ENCODE measurements at places on chromosomes 13 and 19.

- DNase-seq: peak; percentile 53
Measured at GRCh38 chr19:48837051-48837524, 797 bp upstream of the HSD17B14 start.

- no peak for DNase-seq
Measured at GRCh38 chr19:30930941-30931706, 418.1 kb downstream of the TSHZ3 start.

GRCh38 chr19:811506-812048 lies 10.2 kb downstream of the PLPPR3 start:
- no peak for DNase-seq

DNA sequence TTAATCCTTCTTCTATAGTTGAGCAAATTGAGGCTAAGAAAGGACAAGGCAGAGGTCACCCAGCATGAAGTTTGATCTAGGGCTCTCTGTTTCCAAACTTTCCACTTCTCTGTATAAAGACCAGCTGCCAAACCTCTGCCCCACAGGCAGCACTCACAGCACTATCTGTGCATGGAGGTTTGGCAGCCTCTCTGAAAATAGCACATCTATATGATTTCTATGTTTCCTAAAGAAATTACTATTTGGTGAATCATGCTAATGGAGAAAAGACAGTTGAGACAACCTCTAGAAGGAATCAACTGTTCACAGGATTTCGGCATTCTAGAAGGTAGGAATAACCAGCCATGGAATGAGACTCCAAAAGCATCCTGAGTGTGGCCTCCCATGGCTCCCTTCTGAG lies 554.5 kb downstream of the IRS2 start:
- no peak for DNase-seq

GRCh38 chr19:6531163-6531955 lies 533 bp downstream of the TNFSF9 start:
- no peak for DNase-seq

DNA sequence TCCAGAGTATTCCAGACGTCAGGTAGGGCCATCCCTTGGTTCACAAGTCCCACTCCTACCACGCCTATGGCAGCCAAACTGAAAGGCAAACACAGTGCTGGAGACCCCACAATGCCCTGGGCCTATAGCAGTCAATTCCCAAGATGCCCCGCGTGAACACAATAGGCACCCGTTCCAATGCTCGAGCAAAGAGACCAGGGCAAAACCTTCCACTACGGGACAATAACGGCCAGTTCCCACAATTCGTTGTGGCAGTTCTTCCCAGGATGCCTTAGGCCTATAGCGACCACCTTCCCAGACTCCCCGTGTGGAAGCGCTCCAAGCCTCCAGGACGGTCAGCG lies 538 bp downstream of the ZNF428 start:
- no peak for DNase-seq

GRCh38 chr19:47545061-47545948 lies 27.6 kb downstream of the ZNF541 start:
- no peak for DNase-seq

DNA sequence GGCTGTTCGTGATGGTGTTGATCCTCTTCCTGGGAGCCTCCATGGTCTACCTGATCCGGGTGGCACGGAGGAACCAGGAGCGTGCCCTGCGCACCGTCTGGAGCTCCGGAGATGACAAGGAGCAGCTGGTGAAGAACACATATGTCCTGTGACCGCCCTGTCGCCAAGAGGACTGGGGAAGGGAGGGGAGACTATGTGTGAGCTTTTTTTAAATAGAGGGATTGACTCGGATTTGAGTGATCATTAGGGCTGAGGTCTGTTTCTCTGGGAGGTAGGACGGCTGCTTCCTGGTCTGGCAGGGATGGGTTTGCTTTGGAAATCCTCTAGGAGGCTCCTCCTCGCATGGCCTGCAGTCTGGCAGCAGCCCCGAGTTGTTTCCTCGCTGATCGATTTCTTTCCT lies 12.2 kb upstream of the C19orf33 start:
- no peak for DNase-seq

GRCh38 chr13:73325723-73326558 lies 267.1 kb downstream of the KLF5 start:
- DNase-seq: no peak

- DNase-seq: peak; percentile 34
Measured at GRCh38 chr19:6773323-6773931, 919 bp downstream of the VAV1 start.

DNA sequence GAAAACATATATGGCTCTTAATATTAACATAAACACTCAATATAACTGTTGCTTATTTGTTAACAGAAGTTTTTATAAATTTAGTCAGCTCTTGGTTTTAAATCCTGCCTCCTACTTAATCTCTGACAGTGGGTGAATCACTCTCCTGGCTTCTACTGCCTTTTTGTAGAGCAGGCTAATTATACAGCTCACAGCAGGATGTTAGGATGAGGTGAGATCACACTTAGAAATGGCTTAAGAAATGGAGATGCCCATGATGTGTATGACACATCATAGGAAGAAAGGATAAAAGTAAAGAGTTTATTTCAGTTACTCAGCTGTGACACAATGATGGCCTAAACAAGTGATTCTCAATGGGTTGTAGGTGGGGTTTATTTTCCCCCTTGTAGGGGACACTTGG lies 345.6 kb downstream of the SPRY2 start:
- DNase-seq: no peak

DNA sequence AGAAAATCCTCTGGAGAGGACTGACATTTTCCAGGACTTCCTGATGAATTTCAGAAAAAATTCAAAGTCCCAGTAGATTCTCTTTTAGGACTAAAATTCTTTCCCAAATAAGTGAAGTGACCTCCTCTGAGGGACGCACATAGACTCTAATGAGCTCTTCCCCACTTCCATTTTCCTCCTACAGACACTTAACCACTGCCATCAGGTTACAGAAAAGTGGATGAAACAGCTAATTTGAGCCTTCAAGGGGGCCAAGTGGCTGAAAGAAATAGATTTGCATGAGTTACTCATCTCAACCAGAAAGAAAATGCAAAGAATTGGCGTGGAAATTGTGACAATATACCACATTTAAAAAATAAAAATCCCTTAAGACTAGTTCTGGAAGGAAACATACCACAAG lies 185.3 kb upstream of the EDNRB start:
- no peak for DNase-seq

- no peak for DNase-seq
Measured at GRCh38 chr13:20988909-20989655, 72.3 kb downstream of the LATS2 start.

GRCh38 chr13:77729502-77730221 lies 32.2 kb downstream of the SLAIN1 start:
- no peak for DNase-seq

DNA sequence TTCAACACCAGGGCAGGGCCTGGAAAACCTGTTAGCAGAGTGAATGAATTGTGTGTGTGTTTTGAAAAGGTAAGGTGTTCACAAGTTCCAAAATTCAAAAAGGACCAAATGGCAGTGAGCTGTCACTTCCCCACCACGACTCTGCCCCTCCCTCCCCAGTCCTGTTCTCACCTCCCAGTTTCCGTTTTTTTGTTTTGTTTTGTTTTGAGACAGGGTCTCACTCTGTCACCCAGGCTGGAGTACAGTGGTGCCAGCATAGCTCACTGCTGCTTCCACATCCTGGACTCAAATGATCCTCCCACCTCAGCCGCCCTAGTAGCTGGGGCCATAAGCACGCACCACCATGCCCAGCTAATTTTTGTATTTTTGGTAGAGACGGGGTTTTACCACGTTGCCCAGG lies 20.3 kb upstream of the BCL3 start:
- no peak for DNase-seq

DNA sequence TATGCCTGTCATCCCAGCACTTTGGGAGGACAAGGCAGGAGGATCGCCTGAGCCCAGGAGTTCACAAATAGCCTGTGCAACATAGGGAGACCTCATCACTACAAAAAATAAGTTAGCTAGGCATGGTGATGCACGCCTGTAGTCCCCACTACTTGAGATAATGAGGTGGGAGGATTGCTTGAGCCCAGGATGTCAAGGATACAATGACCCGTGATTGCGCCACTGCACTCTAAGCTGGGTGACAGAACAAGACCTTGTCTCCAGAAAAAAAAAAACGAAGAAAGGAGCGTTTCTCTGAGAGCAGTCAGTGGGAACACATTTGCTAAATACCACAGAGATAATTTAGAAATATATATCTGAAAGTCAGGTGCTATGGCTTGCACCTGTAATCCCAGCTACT lies 11.9 kb downstream of the CDADC1 start:
- DNase-seq: no peak

DNA sequence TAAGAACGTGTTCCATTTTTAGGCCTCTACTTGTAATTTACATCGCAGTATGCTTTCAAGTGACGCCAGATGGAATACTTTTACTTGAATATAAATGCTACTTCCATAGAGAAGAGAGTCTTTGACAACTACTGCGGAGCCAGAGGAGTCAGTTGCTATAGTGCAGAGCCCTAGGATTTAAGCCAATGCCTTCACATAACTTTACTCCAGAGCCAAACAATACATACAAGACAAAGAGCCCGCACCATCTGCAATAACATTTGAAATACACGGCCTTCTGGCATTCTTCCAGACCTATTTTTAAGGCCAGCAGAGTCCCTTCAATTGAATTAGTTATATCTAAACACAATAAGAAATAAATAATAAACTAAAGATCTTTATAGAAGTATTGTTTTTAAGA lies 59.4 kb downstream of the XPO4 start:
- DNase-seq: no peak

GRCh38 chr19:47417746-47418691 lies 1.3 kb downstream of the MEIS3 start:
- DNase-seq: no peak

DNA sequence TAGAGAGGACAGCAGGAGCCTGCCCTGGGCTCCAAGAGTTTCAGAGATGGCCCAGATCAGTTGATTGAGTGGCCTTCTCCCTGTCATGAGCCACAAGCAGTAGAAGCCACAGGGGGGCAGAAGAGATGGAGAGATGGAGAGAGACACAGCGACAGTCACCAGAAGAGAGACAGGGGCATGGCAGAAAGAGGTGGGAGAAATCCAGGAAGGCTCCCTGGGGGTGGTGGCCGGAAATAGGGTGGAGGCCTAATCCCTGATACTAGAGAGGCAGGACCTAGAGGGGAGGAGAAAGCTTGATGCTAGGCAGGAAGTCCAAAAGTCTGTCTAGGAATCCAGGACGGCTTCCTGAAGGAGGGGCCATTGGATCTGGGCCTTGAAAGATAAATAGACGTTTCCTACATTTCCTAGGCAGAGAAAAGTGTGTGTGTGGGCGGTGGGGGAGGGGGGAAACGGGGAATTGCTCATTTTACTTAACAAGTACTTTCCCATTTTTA lies 9.6 kb upstream of the TPM4 start:
- DNase-seq: no peak

DNA sequence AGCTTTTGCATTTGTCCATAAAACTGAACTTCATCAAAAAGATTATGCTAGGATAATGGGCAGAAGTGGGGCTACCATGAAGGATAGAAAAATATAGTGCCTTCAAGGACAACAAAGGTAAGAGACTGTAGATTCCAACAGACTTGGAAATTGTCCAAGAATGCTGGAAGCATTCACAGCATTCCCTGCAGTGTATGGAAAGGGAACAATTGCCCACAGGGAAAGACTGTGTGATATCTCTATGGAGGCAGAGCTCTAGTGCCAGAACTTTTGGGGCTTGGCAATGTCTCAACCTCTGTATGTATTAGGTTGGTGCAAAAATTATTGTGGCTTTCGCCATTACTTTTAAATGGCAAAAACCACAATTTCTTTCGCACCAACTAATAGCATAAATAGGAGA lies 1598.8 kb upstream of the MIR17HG start:
- DNase-seq: no peak

GRCh38 chr19:45368737-45369340 lies 1.5 kb downstream of the ERCC2 start:
- DNase-seq: no peak

DNA sequence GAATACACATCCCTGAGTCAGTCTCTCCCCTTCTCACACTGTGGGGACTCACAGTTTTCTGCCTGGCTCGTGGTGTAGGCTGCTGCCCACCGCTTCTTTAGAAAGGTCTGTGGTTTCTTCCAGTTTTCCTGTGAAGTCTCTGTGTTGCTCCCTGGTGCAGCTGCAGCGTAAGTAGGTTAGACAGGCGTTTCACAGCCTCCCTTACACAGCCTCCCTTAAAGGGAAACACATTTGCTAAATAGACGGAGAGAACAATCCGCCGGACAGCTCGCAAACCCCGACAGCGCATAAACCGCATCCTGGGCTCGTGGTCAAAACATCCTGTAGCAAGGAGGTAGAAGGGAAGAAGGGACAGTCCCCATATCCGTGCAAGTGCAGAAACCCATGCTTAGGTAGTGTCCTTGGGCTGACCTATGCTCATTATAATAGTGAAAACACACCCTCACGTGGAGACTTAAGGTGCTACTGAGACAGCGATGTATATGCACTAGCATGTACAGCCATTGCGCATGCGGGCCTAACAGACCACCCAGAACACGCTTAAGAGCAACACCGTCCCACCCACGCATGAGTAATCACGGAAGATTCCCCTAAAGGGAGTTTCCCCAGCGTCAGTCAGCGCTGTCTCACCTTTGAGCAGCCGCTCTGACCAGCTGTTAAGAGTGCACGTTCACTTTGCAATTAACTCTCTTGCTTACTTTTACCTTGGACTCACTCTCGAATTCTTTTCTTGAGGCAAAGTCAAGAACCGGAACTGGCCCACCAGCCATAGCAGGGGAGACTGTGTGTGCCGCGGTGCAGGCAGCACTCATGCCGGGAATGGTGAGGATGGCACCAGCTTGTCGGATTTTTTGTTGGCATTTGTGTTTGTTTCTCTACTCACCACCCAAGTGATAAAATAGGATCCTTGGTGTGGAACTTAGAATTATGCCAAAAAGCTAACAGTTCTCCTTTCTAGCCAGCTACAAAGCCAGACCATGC lies 16.6 kb downstream of the SIGLEC8 start:
- DNase-seq: peak; percentile 59

GRCh38 chr13:97091196-97091595 lies 96.9 kb upstream of the OXGR1 start:
- DNase-seq: no peak

GRCh38 chr19:29293292-29293691 lies 80.3 kb upstream of the UQCRFS1 start:
- no peak for DNase-seq

GRCh38 chr19:7196763-7197118 lies 97.5 kb downstream of the INSR start:
- DNase-seq: no peak

GRCh38 chr13:98766697-98767096 lies 14.2 kb upstream of the SLC15A1 start:
- no peak for DNase-seq

DNA sequence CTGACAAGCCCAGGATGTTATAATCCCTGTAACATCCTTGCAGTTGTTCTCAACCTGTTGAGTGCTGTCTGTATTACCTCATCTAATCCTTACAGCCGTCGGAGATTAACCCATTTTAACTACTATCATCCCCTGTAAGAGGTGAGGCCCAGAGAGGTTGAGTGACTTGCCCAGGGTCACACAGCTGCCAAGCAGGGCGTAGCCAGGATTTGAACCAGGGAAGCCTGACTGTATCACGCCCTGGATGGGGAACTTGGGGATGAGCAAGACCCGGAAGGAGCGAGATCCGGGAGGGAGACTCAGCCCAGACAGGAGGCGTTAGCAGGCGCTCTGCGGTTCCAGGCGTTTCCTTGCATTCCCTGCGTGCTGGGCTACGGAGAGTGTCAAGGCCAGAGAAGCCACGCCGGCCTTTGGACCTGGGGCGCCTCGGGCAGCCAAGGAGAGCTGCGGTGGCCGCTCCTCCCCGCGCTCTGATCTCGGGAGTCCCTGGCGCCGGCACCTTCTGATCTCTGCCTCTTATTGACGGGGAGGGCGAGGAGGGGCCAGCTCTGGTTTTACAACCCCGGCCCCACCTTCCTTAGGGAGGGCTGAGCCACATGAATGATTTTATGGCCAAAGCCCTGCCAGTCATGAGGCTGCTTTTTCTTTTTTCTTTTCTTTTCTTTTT lies 6.2 kb downstream of the SULT2B1 start:
- DNase-seq: no peak

All from T-helper 17 cell (primary cell).